SW480 (cell line): ENCODE measurements at places on chromosomes 4 and X.

DNA sequence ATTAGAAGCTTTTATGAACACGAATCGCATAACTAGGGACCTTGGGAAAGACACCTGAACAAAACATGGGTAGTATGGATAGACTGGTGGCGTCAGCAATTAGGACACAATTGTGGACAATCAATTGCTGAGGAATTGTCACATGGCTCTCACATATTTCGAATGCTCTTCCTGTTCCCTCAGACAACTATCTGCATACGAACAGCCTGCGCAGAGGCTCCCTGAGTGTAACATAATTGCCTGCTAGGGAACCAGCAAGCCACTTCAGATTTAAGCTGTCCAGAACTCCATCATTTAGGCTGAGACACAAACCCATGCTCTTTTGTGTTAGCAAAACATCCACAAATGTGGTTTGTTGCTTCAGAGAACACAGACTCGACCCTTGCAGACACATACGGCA is 160.8 kb downstream of the MGST2 start:
- DNase-seq = no peak

- no peak for DNase-seq
Measured at GRCh38 chrX:37347420-37347819, 1.7 kb upstream of the PRRG1 start.

DNA sequence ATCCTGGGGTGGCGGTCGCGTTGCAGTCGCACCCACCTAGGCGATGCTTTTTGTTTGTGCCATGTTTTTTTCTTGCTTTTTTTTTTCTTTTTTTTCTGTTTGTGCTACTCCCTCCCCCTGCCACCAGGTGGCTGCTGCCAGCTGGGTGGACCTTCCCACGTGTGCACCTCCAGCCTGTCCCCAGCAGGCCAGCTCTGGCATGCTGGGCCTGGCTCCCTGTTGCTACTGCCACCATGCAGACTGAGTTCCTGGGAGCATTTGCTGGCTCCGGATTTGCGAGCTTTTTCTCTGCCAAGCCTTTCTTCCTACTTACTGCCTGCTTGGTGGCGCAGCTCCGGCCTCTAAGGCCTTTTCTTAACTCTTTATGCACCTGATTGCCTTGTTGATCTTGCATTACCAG is 161.2 kb upstream of the WDFY3 start:
- peak; percentile 37 for DNase-seq

DNA sequence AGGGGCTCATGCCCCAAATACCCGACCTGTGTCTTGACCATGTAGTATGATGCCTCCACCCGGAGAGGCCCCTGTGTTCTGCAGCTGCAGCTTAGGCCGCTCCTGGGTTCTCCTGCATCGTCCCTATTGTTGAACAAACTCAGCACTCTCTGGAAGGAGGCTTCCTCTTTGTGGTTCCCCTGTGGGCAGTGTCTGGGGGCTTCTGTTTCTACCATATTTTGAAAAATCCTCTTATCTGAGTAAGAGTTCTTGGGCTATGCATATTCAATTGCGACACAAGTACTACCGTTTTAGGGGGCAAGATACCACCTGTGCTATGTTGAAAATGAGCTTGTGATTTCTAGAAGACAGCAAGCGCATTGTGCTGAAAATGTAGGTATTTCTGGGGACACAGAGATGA is 276.6 kb downstream of the DHRSX start:
- DNase-seq = no peak

- DNase-seq = no peak
Measured at GRCh38 chrX:150849996-150850720, 48.3 kb downstream of the CD99L2 start.

DNA sequence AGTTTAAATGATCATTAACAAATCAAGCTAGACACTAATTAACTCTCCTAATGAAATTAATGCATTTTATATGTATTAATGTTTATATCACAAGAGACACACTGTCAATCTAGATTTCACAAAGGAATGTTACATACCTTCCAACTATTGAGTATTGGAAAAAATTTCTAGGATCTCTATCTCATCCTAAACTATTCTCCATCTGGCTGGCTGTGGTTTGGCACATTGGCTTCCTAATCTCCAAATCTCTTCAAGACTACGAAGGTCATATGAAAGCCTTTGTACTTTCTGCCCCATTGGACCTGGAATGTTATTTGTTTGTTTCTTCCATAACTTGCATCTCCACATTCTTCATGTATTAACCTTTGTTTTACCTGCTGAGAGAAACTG is 1160.0 kb downstream of the ADGRL3 start:
- no peak for DNase-seq

DNA sequence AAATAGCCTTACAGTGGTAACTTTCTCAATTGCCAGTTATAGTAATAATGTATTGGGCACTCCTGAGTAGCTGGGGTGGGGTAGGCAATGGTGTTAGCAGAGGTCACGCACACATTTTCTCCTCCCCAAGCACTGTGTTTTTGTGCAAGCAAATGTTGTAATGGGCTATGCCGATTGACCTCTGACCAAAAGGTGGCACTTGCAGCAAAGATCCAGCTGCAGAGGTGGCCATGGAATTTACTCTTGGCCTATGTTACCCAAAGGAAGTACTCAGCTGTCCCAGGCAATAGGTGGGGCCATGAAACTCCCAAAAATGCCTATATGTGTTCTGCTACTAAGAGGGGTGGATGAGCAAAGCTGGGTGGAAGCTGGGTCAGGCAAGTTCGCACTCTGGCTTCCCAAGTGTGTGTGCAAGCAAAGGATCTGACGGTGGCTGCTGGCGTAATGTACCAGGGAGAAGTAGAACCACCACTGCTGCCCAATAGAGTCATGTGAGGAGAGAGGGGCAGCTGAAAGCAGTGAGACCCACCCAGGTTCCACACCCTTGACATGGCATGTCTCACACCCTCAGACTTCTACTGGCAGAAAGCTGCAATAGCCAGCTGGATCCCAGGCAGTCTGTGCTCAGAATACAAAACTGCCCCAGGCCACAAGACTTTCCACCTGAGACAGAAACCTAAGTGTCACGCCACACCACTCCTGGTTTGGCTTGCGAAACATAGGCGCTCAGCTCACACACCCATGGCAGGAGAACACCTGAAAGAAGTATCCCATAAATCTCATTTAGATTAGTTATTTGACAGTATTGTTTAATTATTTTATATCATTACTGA is 353.3 kb upstream of the EMCN start:
- no peak for DNase-seq

- DNase-seq = no peak
Measured at GRCh38 chr4:11105715-11106114, 323.0 kb downstream of the HS3ST1 start.

- no peak for DNase-seq
Measured at GRCh38 chr4:152117054-152117453, 356.2 kb upstream of the GATB start.

- no peak for DNase-seq
Measured at GRCh38 chr4:57053508-57053907, 56.7 kb downstream of the IGFBP7 start.

DNA sequence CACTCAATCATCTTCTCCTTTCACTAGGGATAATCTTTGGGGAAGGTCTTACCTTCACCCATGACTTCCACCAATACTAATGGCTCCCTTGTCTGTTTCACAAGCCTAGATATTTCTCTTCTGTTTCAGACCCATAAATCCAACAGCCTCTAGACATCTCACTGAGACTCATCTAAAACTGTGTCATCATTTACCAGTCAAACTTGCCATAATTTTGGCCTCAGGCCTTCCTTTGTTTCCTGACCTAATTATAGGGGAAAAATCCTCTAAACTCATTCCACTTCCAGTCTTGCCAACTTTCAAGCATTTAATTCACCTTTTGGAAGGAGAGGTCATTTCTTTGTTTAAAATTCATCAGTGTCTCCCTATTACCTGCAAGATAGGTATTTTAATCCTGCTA is 181.0 kb upstream of the CNKSR2 start:
- no peak for DNase-seq

- no peak for DNase-seq
Measured at GRCh38 chr4:79865201-79865597, 207.8 kb downstream of the ANTXR2 start.

- no peak for DNase-seq
Measured at GRCh38 chrX:37603938-37604409, 32.5 kb downstream of the LANCL3 start.

DNA sequence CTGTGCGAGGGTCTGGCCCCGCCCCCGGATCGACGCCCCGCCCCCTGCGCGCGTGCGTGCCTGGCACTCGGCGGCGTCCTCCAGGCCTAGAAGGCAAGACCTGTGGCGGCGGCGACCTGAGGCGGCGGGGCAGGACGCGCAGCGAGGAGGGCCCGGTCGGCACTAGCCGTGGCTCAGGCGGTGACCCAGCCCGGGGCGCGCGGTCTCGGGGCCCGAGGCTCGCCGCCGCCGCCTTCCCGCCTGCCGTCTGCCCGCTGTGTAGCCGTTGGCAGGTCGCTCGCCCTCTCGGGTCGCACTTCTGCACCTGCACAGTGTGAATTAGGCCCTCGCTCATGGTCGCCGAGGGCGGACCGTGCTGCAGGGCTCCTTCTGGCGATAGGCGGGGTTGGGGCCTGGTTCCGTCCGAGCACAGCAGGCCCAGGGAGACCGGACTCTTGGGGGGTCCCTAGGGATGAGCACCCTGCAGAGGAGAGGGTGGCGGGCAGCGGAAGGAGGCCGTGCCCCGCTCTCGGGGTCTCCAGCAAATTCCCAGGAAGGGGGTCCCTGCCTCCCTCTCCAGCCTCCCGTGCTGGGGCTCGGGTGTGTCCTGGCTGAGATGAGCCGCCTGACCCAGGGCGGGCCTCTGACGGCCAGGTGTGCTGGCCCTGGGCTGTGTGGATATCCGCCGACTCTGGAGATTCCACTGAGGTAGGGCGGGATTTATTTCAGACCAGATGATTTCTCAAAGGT is 557 bp upstream of the FAM53A start:
- no peak for DNase-seq

DNA sequence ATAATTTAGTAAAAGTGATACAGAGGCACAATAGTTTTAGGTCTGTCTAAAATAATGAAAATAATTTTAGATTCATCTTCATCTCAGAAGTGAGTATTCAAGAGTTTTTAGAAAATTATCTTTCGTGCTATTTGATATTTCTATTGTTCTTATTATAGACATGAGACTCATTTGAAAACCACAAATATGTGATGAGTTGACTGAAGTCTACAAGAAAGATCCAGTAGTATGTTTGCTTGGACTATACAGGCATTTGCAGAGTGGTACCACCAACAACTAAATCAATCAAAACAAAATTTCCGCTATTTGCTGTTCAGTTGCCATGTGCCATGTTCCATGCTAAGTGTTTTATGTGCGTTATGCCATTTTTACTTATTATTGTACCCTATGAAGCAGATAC is 1318.5 kb downstream of the STIM2 start:
- no peak for DNase-seq

DNA sequence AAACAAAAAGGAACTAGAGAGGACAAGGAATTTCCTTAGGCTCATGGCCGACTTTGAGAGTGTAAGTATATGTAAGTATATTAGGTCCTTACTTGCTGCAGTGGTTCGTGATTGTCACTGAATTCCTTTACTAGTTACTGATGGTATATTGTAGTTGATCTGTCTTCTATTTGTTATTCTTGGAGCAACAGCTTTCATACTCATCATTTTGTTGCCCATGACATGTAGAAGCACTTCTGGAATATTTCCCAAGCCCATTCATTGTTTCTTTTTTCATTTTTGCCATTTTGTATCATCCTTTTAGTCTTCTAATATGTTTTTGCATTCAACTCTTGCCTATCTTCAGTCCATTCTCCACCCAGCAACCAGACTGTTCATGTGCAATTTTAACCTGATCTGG is 170.0 kb downstream of the ARHGAP10 start:
- no peak for DNase-seq

- no peak for DNase-seq
Measured at GRCh38 chrX:80430826-80431504, 10.7 kb downstream of the TENT5D start.

- DNase-seq = no peak
Measured at GRCh38 chr4:151361126-151361525, 35.7 kb upstream of the SH3D19 start.

- no peak for DNase-seq
Measured at GRCh38 chrX:152872522-152872921, 25.3 kb upstream of the ZNF185 start.
